ENCODE measurements at places on chromosomes 16 and 17.
A peak's percentile ranks its signal among the peaks of the same experiment; 100 is the strongest.

DNA sequence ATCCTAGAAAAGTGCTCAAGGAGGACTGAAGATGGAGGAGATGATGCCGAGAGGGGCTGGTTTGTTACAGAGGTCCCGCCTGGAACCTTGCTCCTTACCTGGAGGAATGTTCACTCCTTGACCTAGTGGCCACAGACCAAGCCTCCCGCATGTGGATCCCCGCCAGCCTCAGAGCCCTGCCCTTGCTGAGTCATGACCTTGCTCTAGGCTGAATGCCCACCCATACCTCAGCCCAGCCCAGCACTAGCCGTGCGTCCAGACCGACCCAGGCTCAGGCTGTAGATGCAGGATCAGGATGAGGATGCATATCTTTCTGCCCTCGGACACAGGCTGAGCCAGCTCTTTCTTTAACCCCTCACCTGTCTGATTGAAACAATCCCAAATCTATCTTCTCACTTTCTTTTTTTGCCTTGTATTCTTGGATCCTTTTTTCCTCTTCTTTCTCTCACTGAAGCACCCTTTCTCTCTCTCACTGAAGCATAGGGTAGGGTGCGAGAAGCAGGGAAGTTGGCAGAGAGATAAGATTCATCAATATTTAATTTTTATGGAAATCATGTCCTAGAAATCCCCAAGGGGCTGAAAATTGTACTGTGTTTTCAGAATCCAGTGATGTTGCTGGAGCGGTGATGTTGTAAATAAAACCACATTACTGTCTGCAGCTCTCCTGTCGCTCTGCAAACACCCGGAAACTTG is 34.9 kb downstream of the WSCD1 start:
- DNase-seq = peak; percentile 30

DNA sequence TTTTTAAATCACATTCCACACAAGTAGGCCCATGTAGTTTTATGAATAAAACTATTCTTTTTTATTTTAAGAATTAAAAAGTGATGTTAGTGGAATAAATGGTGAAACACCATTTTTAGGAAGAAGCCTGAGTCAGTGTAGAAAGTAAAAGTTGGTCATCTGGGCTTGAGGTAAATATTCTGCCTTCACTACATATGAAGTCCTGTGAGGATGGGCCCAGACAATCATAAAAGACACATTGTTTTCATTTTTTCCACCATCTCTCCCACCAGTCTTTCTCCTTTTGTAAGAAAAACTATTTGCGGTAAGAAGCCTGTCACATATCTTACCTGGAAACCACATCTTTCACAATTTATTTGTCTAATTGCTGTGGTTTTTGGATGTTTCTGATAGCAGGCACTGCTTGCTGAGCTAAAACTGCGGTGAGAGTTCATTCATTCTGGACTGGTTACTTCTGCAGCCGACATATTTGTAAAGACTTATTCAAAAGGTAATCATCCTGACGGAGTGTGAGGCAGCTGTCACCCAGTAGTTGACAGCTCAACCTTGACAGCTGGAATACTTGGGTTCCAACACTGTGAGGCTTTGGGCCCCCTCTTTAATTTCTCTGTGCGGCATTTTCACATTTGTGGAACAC is 10.6 kb upstream of the RFFL start:
- no peak for DNase-seq

DNA sequence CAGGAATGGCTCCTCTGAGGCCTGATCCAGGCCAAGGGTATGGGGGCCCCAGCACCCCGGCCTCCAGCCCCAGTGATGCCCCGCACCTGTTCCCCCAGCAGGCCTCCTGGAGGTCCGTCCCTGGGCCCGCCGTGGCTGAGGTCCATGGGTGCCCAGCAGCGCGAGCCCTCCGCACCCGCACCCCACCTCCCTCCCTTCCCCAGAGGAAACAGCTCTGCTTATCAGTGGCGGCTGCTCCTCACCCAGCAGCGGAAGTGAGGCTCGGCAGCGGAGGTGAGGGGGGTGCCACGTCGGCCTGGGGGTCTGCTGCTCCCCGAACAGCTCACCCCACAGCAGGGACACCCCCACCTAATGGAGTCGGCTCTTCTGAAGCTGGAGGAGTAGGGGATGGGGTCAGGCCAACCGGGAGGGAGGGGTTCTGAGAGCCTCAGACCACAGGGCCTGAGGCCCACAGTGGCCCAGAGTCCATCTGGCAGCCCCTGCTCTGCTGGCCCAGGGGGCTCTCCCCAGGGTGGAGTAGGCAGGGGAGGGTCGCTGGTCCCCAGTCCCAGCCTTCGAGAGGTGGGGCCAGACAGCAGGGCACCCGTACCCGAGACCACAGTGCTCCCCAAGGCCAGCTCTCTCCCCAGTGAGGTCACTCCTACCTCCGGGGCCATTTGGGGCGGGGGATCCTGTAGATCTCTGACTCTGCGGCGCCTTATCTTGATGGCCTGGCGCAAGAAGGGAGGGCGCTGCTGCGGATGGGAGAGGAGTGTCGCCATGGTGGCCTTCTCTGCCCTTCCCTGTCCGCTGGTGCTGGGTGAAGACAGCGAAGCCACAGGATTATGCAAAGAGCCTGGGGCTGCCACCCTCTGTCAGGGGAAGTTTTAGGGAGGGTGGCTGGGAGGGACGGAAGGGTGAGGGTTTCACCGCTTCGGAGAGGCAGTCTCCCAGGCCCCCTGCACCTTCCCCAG is at the start of gene UNC13D:
Gene UNC13D (minus strand): TSS at position 828 of the 953 bp plus-strand sequence. CDS start 67 bp downstream, at position 761.
- DNase-seq = no peak

- DNase-seq = no peak
These were observed 100.5 kb downstream of the PLCG2 start for GRCh38 chr16:81879625-81880024.

GRCh38 chr16:80996688-80997138 is 10.0 kb downstream of the CMC2 start:
- DNase-seq = no peak

DNA sequence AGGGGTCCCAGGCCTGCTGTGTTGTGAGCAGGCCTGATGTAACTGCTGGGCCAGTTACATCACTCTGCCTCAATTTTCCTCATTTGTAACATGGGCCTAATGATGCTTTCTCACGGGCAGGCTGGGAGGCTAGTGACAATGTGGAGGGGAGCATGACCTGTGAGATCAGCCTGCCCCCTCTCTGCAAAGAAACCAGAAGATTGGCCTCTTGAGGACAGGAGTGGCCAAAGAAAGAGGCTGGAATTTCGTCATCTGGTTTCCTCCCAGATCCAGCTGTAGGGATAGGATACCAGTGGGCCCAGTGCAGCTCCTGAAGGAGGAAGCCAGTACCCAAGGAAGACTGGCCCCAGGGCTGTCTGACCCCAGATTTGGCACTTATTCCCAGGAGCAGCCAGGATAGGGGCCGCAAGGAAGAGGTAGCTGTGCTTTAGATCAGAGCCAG is 615 bp upstream of the SREBF1 start:
- DNase-seq = no peak

GRCh38 chr16:55421226-55421625 is 57.8 kb upstream of the MMP2 start:
- no peak for DNase-seq

GRCh38 chr16:15404792-15405191 is 9.2 kb downstream of the MPV17L start:
- DNase-seq = no peak

- no peak for DNase-seq
These were observed 257.3 kb downstream of the CA10 start for GRCh38 chr17:51901242-51901641.

GRCh38 chr16:74743668-74744299 is 30.8 kb downstream of the FA2H start:
- DNase-seq = peak; percentile 82

DNA sequence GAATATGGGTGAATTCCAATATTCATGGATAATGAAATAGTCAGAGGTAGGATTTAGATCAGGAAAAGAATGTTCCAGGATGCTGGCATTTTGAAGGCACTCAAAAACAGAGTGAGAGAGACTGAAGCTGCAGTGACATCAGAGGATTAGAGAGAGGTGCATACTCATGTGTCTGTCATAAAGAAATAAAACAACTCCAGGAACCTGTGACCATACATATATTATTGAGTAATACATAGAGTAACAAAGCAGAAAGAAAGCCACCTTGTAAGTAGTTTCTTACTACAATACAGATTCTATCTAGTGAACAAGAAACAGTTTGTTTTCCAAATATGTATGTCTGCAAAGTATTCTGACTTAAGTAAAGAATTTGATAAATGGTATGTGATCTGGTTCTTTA is 62.3 kb upstream of the PHOSPHO1 start:
- DNase-seq = no peak

GRCh38 chr17:80426671-80427326 is 11.8 kb downstream of the ENDOV start:
- peak; percentile 88 for DNase-seq

- DNase-seq = no peak
These were observed 86.8 kb downstream of the CA10 start for GRCh38 chr17:52071712-52072111.

- no peak for DNase-seq
These were observed 67.5 kb downstream of the XYLT1 start for GRCh38 chr16:17403156-17403809.

DNA sequence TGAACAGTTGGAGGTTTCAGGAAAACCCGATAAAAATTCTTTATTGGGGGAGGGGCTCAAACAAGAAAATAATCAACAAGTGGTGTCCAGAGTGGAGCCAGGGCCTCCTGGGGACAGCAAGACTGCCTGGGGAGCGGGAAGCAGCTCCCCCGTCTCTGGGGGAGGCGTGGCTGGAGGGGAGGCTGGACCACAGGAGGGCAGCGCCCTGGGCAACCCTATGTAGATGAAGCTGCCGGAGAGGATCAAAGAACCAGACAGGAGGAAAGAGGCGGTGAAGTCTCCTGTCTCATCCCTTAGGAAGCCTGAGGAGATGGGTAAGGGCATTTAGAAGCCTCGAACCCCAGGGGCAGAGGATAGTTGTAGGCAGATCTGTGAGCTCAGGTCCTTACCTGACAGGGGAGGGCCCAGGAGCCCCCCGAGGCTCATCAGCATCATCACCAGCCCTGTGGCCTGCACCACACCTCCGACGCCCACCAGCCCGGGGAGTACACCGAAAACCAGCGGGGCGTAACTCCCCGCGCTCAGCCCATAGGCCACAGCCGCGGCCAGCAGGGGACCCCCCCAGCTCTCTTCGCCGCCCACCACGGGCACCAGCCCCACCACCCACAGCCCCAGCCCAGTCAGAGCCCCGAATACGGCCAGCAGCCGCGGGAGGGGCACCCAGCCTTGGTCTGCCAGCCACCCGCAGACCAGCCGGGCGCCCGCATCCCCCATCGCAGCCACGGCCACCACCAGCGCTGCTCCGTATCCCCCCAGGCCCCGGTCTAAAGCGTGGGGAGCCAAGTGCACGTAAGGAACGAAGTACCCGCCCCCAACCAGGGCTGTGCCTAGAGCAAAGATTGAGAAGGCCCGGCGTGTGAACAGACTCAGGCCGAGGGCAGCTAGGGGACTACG is 2.0 kb downstream of the SLC16A11 start:
- DNase-seq = no peak

- peak; percentile 86 for DNase-seq
These were observed 441 bp downstream of the CMTM4 start for GRCh38 chr16:66695935-66696668.

- DNase-seq = no peak
These were observed 449.5 kb upstream of the PSMD7 start for GRCh38 chr16:73847090-73847489.

DNA sequence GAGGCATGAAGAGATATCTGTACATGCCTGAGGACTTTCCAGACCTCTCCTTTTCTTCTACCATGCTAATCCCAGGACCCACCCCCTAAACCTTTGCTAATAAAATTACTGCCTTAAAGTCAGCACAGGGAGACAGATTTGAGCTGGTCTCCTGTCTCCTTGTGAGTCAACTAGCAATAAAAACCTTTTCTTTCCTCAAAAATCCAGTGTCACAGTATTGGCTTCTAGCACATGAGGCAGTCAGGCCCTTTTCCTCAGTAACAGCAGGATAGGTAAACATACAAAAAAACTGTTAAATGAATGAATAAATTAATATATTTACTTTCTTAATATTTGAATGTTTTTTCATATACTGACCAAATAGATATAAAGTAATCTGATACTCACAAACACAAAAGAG is 41.3 kb downstream of the ABCA10 start:
- DNase-seq = no peak

DNA sequence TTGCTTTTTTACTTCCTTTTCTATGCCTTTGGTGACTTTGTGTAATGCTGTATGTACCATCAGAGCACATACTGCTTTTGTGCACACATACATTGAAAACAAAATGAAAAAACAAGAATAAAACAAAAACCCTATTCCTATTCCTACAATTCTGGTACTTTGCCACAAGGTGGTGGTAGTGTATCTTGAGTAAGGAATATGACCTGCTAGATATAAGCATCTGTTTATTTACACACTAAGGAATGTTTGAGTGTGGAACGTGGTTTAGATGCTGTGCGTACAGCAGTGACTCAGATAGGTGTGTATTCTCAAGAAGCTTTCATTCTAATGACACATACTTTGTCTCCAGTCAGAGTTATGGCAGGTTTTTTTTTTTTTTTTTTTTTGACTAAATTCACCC is 606.2 kb downstream of the WWOX start:
- no peak for DNase-seq

DNA sequence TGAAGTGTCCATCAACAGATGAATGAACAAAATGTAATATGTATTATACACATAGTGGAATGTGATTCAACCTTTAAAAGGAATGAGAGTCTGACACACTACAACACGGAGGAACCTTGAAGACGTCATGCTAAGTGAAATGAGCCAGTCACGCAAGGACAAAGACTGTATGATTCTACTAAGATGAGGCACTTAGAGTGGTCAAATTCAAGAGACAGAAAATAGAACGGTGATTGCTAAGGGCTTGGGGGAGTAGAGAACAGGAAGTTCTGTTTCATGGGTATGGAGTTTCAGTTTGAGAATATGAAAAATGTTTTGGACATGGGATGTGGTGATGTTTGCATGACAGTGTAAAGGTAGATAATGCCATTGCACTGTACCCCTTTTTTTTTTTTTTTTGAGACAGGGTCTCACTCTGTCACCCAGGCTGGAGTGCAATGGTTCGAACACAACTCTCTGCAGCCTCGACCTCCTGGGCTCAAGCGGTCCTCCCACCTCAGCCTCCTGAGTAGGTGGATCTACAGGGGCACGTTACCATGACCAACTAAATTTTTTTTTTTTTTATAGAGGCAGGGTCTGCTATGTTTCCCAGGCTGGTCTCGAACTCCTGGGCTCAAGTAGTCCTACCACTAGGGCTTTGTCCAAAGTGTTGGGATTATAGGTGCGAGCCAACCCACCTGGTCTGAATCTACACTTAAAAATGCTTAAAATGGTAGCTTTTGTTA is 2.9 kb upstream of the CCDC102A start:
- no peak for DNase-seq

GRCh38 chr16:90035902-90036301 is 16.6 kb upstream of the DBNDD1 start:
- no peak for DNase-seq
